ENCODE measurements at places on chromosomes 1 and 21.

GRCh38 chr1:41689558-41689981 is 205.1 kb upstream of the EDN2 start:
- DNase-seq, result no peak

DNA sequence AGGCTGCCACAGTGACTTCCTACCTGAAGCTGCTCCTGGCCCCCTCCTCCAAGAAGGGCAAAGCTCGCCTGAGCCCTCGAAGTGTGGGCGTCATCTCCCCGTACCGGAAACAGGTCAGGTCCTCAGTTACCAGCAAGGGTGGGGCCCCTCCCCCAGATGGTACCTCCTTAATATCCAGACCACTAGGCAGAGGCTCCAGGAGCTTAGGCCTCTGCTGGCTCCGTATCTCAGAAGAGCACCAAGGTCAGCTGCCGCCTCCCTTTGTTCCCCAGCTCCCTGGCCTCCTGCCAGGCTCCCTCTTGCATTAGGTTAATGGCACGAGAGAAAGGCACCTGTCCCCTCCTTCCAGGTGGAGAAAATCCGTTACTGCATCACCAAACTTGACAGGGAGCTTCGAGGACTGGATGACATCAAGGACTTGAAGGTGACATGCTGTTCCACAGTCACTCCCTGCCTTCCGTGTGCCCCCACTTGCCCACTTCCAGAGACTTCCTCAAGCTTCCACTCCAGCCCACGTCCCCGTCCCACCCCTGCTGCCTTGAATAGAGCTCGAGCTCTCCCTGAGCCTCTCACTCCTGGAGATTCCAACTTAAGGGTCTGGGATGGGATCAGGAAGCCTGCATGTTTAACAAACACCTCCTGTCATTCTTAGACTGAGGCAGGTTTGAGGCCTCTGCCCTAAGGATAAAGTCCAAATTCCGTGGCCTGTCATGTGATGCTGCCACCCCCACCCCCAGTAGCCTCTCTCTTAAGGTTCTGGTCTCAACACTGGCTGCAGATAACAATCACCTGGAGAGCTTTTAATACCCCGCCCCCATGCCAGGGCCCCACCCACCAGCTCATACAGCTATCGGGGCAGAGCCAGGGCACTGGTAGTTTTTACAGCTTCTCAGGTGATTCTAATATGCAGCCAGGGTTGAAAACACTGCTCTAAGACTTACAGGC is 8.3 kb downstream of the RHOC start:
- no peak for DNase-seq

GRCh38 chr1:19731311-19731821 is 66.7 kb downstream of the HTR6 start:
- DNase-seq, result no peak

DNA sequence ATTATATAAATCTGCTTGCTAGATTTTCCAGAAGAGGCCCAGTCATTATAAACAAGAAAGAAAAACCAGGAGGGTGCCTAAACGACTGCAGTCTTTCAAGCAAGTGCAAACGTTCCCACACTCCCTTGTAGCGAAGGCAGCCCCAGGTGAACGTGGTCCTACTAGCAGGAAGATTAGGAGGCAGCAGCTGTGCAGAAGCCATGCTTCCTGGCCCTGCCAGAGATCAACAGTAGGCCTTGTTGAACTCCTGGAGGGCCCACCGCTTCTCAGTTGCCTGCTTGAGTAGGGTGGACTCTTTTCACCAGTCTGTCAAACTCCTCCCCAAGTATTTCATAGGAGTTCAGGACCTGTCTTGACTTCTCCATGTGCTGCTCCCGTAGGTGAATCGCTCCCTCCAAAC is 163.0 kb upstream of the GORAB start:
- no peak for DNase-seq

- no peak for DNase-seq
Observed at GRCh38 chr1:59692591-59692990, 122.2 kb upstream of the HOOK1 start.
